ENCODE measurements at places on chromosomes 7 and 10.

DNA sequence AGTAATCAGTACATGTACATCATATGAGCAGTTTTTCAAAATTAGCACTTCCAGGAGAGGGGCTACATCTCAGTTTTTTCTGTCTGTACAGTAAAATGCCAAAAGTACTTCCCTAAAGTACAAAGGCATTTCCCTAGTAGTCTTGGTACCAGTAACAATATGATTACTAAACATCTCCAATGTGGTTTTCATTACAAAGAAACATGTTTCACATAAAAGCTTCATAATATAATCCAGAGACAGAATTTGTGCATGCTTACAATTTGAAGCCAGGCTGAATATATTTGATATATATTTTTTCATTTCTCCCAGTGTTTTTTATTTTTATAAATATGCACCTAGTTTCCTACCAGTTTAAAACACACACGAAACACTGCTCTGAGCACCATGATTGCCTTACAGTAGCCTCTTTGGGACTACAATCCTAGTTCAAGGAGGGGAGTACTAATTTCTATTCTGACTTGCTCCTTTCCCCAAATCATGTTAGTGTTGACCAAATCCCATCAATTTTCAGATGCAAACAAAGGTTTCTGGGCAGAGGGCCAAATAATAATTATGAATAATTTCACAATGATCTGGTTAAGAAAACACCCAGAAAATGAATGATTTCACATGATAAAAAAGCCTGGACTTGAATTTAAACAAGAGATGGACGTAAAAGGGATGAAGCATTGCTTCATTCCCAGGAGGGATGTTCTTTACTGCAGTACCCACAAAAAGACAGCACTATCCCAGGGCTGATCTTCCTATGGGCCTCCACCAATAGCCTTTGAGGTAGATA, 201.3 kb downstream of the SLC25A13 start:
- DNase-seq: peak; percentile 5

GRCh38 chr7:101163279-101164070, 1.9 kb downstream of the VGF start:
- DNase-seq: no peak

- DNase-seq: peak; percentile 48
These were observed 708 bp upstream of the GPR85 start for GRCh38 chr7:113087071-113087998.

GRCh38 chr7:301291-302053, 11.5 kb downstream of the FOXL3 start:
- DNase-seq: no peak

DNA sequence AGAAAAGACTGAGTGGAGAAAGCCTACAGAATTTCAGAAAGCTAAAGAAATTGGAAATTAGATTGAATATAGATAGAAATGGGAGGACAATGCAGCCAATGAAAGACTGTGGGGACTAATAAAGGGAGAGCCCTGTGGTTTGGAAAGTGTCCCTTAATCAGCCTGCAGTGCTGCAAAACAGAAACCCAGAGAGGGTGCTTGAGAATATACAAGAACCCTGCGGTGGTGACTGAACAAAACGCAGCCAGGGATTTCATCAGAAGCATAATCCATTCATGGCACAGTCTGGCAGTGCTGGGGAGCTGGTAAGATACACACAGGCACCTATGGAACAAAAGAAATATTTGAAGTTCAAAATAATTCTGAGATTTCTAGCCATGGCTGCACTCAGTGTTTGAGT, 19.1 kb downstream of the CEP41 start:
- DNase-seq: no peak

GRCh38 chr10:105644978-105645377, 1003.9 kb downstream of the SORCS3 start:
- DNase-seq: no peak

DNA sequence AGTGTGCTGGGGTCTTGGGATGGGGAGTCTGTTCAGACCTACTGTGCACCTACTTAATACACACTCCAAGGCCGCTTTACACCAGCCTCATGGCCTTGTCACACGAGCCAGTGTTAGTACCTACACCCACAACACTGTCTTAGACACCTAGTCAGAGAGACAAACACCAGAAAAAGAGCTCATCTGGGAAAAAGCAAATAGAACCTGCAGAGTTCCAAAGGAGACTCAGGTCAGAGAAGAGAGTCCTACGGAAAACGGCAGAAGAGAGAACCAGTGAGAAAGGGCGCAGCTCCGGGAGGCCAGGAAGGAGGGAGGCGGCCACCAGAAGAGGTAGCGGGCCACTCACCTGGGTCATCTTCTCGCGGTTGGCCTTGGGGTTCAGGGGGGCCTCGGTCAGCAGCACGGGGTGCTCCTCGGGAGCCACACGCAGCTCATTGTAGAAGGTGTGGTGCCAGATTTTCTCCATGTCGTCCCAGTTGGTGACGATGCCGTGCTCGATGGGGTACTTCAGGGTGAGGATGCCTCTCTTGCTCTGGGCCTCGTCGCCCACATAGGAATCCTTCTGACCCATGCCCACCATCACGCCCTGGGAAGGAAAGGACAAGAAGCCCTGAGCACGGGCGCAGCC, 105.3 kb upstream of the TNRC18 start:
- DNase-seq: no peak

DNA sequence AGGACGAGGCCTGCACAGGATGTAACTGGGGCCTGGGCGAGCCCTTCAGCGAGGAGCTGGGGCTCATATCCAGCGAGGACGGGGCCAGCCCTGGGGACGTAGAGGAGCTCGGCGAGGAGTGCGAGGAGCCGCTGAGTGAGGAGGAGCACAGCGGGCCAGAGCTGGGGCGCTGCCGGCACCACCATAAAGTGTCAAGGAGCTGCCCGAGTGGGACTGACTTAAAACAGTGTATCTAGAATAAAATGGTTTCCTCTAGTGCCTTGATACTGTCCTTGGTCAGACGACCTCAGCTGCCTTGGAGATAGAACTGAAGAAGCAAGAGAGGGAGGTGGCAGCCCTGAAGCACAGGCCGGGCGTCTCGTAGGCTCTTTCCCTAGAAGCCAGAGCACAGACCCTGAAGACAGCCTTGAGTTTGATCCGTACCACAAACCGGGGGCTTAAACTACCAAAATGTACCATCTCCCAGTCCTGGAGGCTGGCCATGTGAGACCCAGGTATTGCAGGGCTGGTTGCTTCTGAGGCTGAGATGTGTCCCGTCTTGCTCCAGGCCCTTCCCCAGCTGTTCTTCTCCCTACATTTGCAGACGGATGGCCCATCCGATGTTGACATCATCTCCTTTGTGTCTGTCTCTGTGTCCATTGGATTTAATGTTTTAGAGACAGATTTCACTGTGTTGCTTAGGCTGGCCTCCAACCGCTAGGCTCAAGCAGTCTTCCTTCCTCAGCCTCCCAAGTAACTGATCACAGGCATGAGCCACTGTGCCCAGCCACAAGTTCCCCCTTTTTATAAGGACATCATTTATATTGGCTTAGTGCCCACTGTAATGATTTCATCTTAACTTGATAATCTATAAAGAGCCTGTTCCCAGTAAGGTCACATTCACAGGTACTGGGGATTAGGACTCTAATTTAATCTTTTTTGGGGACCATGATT, 35.8 kb downstream of the DNAJB6 start:
- no peak for DNase-seq

DNA sequence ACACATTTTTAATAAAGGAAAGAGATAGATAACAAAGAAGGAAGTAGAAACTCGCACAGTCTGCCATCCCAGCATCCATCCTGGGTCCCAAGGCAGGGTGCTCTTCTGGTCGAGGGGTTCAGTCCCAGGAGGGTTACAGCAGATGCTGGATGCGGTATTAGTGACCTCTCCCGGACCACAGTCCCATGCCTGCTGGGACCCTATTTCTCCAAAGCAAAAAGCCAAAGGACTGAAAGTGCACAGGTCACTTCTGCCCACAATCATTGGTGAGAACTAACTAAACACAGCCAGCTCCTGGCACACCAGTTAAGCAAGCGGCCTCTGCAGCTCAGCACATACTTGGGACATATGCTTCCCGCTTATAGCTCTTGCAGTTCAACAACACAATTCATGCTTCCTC, 96.1 kb upstream of the HABP2 start:
- no peak for DNase-seq

DNA sequence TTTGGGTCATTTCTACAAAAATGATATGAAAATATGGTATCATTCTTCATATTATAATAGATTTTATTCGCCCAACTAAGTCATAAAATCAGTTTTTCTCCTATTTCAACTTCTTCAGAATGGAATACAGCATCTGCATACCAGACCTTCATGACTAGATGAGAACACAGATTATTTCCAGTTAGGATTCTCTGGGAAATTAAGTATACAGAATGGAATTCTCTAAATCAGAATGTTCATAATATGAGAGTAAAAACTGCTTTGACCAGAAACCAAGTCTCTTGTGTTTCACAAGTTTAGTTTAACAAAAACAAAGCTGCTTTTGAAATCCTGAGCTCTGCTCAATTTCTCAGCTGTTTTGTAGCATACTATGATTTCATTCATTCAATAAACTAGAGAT, 160.3 kb upstream of the SEMA3A start:
- no peak for DNase-seq

DNA sequence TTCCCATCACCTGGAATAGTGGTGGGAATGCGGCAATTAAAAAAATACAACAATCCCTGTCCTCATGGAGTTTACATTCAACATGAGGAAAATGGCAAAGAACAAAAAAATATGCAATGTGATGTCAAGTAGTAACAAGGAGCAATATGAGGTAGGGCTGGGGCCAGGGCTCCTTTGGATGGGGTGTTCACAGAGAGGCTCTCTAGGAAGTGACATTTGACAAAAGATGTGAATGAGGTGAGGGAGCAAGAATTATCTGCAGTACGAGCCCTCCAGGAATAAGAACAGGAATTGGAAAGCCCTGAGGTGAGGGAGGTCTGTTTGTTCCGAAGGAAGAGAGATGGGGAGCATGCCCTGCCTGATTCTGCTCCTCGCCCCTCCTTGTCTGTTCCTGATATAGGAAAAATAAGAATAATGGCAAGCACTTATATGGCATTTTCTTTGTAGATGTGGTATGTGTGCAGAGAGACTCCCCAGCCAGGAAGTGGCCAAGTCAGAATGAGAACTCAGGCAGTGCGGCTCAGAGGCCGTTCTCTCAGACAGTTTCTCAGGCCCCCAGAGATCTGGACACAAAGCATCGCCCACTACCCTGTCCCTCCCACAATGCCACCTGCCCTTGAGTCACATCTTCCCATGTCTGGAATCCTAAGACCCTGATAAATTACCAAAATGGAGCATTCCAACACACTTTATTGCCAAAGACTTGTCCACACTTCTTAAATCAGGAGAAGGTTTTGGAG, 105.6 kb downstream of the APBB1IP start:
- DNase-seq: no peak

GRCh38 chr10:44865289-44865671, 45.9 kb upstream of the TMEM72 start:
- no peak for DNase-seq

- no peak for DNase-seq
These were observed 342.7 kb downstream of the LRMDA start for GRCh38 chr10:75773813-75774782.

DNA sequence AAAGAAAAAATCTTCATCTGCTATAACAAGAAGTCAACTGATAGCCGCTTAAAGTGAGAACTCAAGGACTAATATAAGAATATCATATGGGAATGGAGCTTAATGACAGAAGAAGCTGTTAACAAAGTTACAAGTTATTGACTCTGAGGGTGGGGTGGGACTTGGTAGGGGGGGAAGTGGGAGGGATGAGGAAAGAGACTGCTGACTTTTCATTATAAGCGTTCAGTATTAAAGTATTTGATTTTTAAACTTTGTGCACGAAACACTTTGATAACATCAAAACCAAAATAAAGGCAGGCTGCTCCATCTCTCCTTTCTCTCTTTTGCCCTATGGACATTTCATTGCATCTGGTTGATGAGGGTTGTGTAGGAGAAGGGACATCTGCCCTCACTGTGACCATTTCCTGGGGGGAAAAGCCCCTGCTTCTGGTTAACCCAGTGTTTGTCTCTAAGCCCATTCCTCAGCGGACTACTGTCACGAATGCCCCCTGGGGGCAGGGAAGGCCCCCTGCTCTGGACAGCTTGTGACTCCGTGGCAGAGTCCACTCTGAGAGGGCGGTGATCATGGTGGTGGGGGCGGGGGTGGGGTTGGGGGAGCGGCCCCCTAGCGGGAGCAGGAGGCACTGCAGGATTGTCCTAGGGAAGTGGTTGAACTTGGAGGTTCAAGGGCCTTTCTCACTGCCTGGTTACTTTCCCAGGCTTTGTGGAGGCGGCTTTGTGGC, 17.4 kb downstream of the SLC13A4 start:
- DNase-seq: no peak

DNA sequence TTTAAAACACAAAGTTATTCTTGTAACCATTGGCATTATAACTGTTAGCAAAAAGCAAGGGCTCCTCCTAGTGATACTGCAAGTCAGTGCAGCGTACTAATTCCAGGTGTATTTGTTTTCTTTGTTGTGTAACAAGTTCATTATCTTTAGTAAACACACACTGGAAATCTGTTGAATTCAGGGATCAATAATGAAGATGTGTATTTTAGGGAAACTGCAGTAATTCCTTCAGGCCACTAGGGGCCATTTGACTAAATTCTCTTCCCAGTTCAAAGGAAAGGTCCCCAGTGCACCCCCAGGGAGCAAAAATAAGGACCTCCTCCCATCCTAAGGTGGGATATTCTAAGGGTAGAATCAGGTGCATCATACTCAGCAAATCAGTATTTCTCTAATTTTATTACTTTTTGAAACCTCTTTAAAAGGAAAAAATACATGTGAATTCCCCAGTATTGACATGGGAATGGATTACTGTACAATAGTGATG, 158.6 kb upstream of the LYZL1 start:
- no peak for DNase-seq

DNA sequence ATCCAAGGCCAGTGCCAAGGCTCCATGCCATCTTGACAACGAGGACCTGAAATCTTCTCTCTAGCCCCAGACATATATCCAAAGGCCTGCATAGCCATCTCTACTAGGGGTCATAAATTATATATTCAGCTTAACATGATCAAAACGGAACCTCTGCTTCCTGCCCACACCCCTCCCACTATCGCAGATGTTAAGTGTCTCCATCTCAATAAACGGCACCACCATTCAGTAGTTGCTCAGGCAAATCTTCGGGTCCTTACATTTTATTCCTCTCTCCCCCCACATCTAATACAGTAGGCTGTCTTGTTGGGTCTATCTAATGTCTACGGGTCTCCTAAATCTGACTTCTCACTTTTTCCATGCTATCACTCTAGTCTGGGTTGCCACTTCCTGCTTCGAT, 201.1 kb upstream of the PLXNA4 start:
- no peak for DNase-seq

- DNase-seq: no peak
These were observed 630 bp upstream of the VSTM4 start for GRCh38 chr10:49115796-49116508.

DNA sequence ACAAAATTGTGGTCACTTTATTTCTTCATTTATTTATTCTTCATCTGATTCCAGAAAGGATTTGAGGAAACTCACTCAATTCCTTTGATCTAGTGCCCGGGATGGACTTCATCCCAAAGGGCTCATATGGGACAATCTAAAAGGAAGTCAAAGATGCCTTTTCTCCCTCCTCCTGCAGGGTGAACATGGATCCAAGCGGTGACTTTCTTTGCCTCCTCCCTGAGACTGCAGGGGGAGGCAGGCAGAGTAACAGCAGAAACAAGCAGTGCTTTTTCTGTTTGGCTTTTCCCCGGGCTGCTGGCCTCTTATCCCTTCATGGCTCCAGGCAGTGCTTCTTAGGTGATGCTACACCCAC, 10.0 kb upstream of the DNMBP start:
- no peak for DNase-seq

GRCh38 chr10:110340816-110341215, 36.1 kb upstream of the SMNDC1 start:
- no peak for DNase-seq

Measured in glomerular endothelial cell (primary cell).